NCI-H345 (cell line): ENCODE measurements at places on chromosomes 6 and 20.

DNA sequence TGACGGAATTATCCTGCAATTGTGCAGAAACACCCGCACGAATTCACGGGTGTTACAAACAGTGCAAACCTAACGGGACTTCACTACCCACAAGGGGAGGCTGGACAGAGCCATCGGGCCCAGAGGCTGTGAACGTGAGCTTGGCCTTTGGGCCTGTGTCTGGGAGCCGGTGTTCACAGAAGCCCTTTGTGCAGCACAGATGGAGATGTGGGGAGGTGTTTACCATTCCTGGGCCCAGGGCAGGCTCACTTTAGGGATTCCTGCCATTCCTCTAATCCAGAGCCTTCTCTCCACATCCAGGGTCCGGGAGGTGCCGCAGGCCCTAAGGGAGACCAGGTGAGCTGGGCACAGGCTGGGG lies 15.0 kb downstream of the COL9A3 start:
- no peak for DNase-seq

DNA sequence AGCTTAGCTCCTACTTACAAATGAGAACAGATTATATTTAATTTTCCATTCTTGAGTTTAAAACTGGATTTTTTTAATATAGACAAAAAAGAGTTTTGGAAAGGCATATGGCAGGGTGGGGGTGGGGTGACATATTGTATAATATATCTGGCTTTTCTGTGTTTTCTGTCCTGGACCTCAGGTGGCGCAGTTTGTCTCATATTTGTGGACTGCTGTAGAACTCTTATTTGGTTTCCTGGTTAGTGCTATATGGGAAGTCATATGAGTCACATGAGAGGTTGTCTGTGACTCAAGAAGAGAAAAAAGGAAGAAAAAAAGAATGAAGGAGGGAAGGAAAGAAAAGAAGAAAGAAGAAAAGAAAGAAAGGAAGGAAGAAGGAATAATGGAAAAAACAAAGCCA lies 131.8 kb downstream of the CLVS2 start:
- no peak for DNase-seq

- DNase-seq, result no peak
Observed at GRCh38 chr20:49372095-49372734, 94.4 kb upstream of the ZNFX1 start.

DNA sequence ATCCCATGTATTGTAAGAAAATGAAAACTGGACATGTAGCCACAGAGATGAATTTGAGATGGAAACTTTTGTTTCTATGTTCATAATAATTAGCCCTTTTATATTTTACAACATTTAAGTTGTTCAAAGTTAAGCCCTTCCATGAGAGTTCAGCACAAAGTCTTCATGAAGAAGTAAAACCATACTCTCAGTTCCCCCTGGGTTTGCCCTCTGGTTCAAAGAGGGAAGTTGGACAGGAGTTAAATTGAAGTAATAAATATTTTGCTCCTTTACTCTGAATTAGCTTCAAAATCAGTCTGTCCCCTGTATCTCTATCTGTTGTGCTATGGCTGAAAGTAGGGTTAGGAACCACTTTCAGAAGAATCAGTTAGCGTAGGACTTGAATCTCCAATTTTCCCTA lies 31.1 kb downstream of the PHACTR2 start:
- no peak for DNase-seq

GRCh38 chr6:104679971-104680370 lies 179.7 kb downstream of the HACE1 start:
- no peak for DNase-seq

- no peak for DNase-seq
Observed at GRCh38 chr20:58584051-58584824, 66.8 kb upstream of the STX16 start.

GRCh38 chr6:84329516-84329915 lies 102.1 kb upstream of the CEP162 start:
- no peak for DNase-seq

GRCh38 chr6:35228481-35228880 lies 14.7 kb downstream of the SCUBE3 start:
- DNase-seq, result peak; percentile 38

GRCh38 chr6:151034825-151035781 lies 169.6 kb downstream of the MTHFD1L start:
- DNase-seq, result no peak

- no peak for DNase-seq
Observed at GRCh38 chr6:111980971-111981840, 72.7 kb upstream of the CCN6 start.

- DNase-seq, result no peak
Observed at GRCh38 chr20:38685853-38686473, 38.3 kb upstream of the SLC32A1 start.

DNA sequence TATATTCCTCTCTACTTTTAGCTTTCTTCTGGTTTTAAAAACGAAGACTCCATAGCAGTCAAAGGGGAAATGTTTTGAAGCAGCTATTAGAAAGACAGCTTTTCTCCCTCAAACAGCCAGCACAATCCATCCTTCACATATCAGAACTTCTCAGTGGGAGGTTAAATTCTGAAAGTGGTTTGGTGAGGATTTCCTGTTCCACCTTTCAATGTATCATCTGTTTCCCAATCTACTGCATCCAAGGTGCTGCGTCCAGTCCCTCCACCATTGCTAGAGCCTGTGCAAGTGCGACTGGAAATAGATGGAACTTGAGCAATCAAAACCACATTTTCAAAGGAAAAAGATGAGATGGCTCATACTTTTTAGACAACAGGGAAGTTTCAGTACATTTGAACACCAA lies 508.3 kb upstream of the ARID1B start:
- DNase-seq, result no peak

- no peak for DNase-seq
Observed at GRCh38 chr6:73200735-73201134, 24.6 kb downstream of the KHDC1L start.

DNA sequence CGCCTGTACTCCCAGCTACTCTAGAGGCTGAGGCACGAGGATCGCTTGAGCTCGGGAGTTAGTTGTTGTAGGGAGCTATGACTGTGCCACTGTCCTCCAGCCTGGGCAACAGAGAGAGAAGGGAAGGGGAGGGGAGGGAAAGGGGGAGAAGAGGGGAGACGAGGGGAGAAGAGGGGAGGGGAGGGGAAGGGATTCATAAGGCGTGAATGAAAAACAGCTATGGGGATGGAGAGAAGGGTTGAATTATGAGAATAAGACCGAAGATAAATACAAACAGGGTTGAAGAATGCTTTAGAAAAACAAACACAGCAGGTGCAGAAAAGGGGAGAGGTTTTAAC lies 106.0 kb downstream of the TRIM27 start:
- no peak for DNase-seq

DNA sequence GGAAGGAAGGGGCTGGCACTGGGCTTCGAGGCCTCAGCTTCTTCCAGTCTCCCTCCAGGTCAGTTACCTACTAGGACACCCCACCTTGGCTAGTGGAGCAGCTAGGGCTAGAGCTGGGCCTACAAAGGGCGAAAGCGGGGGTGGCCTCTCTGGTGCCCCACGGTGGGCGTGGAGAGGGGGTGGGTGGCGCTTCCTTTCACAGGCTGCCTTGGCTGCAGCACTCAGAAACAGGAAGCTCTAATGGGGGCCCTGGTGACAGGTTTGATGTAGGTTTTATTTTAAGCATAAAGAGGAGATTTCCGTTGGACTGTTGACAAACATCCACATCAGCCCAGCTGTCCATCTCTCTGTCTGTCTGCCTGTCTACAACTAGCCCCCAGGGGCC lies 13.4 kb downstream of the FAM110A start:
- no peak for DNase-seq

- no peak for DNase-seq
Observed at GRCh38 chr6:148239801-148240460, 102.7 kb upstream of the SASH1 start.

GRCh38 chr6:134657751-134658527 lies 292.0 kb downstream of the ALDH8A1 start:
- no peak for DNase-seq

DNA sequence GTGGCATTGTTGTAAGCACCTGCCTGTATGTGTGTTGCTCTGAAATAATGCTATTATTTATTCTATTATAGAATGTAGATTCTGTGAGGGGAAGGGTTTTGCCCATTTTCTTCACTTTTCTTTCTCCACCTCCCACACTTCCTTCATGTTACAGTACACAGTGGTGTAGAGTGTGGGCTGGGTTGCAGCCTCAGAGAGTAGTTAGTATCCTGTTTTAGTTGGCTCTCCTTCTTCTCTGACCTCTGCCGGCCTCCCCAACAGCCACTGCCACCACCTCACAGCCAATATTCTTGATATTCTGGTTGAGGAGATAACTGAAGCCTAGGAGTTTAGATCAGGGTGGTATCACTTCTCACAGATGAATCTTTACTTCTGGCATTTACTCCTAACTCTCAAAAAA lies 143.4 kb downstream of the BCKDHB start:
- DNase-seq, result no peak

DNA sequence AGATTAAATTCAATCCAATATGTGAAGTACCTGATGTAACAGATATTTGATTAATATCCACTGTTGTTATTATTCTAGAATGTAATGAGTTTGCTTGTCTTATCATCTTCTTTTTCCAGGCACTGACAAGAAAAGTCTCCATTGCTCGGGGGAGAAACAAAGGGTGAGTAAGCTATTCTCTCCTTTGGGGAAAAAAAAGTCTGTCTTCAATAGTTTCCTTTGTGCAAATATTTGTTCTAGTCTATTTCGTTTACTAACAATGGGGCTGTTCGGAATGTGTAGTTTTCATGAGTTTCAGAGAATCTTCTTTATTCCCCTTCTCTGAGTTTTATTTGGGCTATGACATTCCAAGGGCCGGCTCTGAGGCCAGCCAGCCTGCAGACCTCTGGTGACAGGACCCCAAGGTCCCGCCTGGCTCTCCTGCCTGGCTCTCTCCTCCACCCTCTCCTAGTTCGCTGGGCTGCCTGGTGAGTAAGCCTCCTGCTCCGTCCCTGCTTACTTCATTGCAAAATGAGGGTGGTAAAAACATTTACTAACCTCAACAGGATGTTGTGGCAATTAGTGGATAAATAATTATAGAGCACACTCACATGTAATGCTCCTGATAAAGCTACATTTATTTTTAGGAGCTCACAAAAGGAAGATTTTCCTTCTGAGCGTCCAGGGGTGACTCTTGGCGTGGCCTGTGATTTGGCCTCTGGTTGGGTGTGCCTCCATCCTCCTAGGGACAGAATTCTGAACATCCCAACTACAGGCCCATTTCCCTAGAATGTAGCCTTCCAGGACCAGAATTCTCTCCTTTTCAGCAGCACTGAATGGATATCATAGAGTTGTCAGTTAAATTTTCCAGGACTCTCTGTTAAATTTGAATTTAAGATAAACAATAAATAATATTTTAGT lies 43.1 kb upstream of the SNX9 start:
- DNase-seq, result no peak
